NCI-H460 (cell line): ENCODE measurements at places on chromosomes 4 and X. TPM values are rescaled to one million over a fixed set of nuclear protein-coding genes. Genes with fewer than 3 reads are reported as not detected.

GRCh38 chr4:1750381-1751154 lies 29.2 kb downstream of the TACC3 start:
- no peak for DNase-seq

DNA sequence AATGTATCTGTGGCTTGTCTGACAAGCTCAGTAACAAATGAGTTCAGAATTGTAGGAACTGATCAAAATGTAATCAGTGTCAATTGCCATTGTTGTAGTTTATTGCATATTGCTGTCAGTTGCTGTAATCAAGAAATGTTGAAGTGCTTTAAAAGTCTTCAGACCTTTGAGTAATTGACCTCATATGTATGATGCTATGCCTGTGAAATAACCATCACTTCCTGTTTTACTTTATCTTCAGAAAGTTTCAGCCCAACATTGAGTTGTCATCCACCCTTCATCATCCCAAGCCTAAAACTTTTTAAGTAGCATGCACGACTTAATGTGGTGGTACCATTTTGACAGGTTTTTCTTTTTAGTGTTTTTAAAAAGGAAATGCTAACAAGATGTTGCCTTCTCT lies 212.4 kb downstream of the ARHGAP10 start:
- DNase-seq: no peak

- DNase-seq: no peak
These were observed 173.9 kb upstream of the CENPE start for GRCh38 chr4:103372002-103372558.

GRCh38 chr4:3290476-3290875 lies 2.3 kb upstream of the RGS12 start:
- no peak for DNase-seq

GRCh38 chr4:38889143-38889542 lies 21.5 kb downstream of the FAM114A1 start:
- no peak for DNase-seq

DNA sequence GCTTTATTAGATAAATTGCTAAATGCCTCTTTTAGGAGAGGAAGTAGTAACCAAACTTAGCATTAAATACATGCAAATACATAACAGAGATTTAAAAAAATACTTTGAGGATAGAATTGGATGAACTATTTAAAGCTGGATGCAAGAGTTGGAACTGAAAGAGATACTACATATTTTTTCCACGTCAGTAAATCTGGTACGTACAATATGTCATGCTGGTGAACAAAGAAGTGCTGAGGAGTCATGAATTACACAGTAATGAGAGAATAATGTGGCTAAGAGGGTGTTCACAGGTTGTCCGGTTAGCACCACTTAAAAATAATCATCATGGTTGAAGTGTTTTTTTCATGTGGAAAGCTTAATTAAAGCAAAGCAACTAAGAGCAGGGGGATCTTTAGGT lies 184.1 kb upstream of the FRMPD4 start:
- no peak for DNase-seq

- DNase-seq: no peak
These were observed 18.9 kb upstream of the MSMO1 start for GRCh38 chr4:165308606-165309005.

DNA sequence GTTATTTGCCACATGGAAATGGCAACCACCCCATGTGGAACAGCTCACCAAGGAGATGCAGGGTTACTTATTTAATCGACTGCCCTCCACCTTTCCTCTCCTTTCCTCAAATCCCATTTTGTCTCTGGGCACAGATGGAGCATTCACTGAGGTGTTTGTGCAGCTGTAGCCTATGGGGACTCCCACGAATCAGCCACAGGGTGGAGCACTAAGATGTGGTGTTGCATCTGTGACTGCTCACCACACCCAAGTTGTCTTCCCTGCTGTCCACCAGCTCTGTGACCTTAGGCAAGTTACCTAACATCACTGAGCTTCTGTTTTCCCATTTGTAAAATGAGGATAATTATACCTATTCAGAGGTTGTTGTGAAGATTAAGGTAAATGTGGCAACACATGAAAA lies 252.4 kb upstream of the CPEB2 start:
- DNase-seq: peak; percentile 8

- DNase-seq: no peak
These were observed 50.7 kb downstream of the PLAC1 start for GRCh38 chrX:134607523-134607922.

DNA sequence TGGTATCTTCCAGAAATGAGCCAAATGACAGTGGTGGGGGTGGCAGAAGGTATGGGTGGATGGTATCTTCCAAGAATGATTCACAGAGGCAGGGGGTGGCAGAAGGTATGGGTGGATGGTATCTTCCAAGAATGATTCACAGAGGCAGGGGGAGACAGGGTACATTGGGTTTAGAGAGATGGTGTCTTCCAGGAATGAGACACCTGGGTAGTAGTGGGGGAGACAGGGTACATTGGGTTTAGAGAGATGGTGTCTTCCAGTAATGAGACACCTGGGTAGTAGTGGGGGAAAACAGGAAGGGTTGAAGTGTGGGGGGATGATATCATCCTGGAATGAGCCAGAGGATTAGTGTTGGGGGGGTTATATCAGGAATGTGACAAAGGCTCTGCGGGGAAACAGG lies 62.0 kb downstream of the MAOA start:
- DNase-seq: no peak

- no peak for DNase-seq
These were observed 204.5 kb downstream of the KCNIP4 start for GRCh38 chr4:21744046-21744445.

Gene TLR2
- 0.10 and 0.14 TPM in 2 replicates for total RNA-seq

Gene SCML2
- 12.9 and 16.8 TPM in 2 replicates for total RNA-seq
